AML-193 (cell line): ENCODE measurements at places on chromosomes 2 and 18.

DNA sequence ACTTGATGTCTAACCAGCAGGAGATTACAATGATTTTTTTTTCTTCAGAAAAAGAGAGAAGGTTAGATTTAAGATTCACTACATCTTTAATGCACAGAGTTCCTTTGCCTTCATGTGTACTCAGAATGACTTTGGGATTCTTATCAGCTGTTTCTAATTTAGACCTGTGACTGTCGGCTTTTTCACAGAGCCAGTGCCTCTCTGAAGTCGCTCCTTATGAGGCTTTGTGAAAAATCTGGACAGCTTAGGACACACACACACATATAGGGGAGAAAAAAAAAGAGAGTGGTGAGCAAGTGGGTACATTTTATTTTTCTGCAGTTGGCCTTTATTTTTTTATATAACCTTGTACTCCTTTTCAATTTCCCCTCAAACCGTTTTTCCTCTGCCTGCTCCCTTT lies 893.1 kb upstream of the CELF4 start:
- DNase-seq = no peak

GRCh38 chr2:234286118-234286598 lies 210.7 kb downstream of the ARL4C start:
- no peak for DNase-seq

DNA sequence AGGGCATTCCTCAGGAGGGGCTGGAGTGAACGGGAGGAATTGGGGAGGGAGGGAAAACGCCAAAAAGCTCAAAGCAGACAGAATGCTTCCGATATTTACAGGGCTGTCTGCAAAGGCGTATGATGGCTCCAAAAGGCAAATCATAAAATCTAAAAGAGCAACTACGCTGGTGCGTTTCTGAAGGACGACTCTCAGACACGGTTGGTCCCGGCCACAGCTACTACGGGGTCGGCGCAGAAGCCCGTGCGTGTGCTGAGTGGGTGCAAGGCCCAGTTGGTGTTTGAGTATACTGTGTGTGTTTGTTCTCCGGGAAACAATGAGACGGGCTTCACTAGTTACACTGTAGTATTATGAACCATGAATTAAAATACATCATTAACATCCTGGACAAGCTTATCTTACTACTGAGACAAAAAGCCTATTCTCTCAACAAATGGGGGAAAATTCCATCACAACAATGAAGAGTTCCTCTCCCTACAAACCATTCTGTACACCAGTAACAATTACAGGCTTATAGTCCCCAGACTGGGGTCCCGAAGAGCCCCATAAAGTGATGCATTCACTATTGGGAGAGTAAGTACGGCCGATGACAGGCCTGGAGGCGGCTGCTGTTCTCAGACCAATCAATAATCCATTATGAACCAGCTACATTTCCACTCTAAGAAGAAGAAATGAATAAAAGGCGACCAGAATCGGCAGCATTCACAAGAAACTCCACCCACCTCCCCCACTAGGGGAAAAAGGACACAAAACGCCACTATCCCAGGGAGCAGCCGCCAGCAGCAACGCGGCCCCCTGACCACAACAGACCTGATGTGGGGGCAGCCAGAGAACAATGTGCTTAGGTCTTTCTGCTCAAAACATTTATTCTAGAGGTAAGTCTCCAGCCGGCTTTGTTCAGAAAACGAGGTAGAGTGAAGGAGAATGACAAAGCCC lies 43.4 kb downstream of the ZNF516 start:
- no peak for DNase-seq

DNA sequence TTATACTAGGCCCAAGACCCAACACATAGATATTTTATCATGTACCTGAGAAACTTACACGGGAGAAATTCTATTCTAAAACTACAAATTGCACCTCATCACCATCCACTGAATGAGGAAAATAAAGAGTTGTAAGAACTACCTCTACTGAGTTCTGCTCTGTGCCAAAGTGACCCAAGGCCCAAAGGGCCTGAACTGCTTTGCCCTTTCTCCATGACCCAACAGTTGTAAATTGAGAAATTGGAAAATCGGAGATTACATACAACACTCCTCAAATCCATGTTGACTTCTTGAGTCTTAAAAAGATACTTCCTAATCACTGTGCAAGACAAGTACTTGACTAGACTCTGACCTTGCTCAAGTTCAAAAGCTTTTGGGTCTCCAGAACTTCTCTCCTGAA lies 8.8 kb downstream of the NR4A2 start:
- no peak for DNase-seq

- DNase-seq = no peak
Measured at GRCh38 chr2:43718530-43719124, 42.4 kb upstream of the C1GALT1C1L start.

GRCh38 chr2:98623657-98624056 lies 15.3 kb downstream of the UNC50 start:
- DNase-seq = peak; percentile 60

GRCh38 chr2:219314804-219315468 lies 5.7 kb upstream of the PTPRN start:
- no peak for DNase-seq

DNA sequence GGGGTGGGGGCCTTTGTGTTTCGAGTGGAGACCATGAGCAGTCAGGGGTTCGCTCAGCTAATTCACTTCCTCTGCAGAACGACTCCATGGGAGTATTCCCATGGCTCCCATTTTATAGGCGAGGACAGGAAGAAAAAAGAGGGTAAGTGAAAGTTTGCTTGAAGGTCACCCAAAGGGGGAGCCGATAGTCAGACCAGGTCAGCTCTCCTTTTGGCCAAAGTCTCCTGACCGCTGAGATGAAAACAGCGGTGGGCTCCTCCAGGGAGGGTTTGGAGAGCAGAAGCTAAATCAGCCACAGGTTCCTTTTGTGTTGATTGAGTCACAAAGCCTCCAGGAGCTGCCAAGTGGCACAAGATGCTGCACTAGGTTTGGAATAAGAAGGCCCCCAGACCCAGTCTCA lies 34.1 kb upstream of the CTAGE1 start:
- DNase-seq = no peak

DNA sequence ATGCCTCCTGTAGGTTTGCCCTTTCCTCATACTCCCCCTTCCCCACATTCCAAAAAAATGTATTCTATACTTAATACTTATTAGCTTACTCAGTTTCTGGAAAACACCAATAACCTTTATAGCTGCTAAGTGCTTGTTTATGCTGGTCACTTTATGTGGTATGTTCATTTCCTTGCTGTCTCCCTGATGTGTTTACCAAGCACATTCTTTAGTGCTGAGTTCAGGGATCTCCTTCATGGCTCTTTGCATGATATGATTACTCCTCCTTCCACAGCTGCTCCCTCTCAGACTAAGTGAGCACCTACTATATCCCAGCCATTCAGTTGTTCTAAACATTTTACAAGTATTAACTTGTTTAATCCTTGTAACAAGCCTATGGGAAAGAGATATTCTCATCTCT lies 698.3 kb upstream of the FANCL start:
- no peak for DNase-seq

DNA sequence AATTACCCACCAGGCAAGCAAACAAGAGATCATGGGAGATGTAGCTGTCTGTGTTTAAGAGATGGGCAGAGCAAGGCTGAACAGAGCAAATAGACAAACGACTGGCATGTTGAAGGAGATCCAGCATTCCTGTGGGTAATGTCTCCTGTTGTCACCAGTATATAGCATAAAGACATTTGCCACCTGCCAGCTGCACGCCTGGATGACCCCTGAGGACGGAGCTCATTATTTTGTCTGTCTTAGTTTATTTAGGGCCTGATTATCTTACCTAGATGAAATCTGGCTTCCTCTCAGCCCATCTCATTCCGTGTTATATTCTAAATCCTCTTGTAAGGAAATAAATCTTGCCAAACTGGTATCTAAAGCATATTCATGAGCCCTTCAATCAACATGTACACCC lies 510.3 kb upstream of the LINC00305 start:
- no peak for DNase-seq

- no peak for DNase-seq
Measured at GRCh38 chr2:34848132-34848531, 1249.0 kb upstream of the FAM98A start.

- peak; percentile 38 for DNase-seq
Measured at GRCh38 chr18:79680100-79680879, 687 bp downstream of the CTDP1 start.

DNA sequence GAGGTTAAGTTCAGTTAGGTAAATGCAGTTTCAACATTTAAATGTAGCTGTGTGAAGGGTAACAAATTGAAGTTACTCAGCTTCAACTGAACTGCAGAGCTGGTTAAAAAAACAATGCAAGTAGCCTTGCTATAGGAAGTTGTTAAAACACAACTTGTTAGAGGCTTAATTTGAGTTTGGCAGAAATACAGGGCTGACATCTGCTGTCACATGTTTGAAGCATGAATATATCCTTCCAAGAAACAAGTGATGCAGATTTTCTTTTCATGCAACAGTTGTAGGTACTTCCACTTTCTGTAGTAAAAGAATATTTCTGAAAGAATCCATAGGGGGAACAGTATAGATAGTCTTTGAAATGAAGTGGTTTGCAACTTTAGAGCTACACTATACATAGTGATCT lies 208.7 kb upstream of the RASGRP3 start:
- no peak for DNase-seq

DNA sequence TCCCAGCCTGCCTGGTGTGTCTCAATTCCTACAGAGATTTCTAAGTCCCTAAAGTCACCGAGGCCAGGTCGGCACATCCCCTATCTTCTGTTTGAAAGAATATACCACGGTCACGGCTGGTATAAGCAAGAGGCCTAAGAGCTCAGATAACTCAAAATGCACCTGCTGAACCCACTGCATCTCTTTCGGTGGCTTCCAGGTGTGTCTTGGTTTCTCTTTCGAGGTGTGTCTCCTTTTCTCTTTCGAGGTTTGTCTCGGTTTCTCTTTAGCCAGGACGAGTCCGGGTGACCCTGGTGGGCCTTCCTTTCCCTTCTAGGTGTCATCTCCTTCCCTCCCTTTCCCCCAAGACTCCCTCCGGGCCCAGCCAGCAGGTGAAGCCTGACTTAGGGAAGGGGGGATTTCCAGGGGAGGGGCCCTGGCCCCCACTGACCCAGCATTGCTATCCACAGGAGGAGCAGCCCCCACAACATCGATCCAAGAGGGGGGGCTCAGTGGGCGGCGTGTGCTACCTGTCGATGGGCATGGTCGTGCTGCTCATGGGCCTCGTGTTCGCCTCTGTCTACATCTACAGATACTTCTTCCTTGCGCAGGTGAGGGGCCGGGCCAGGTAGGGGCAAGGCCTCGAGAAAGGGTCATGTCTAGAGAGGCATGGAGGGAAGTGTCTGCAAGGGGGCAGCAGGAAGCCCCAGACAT lies 8.4 kb downstream of the ITM2C start:
- DNase-seq = no peak

DNA sequence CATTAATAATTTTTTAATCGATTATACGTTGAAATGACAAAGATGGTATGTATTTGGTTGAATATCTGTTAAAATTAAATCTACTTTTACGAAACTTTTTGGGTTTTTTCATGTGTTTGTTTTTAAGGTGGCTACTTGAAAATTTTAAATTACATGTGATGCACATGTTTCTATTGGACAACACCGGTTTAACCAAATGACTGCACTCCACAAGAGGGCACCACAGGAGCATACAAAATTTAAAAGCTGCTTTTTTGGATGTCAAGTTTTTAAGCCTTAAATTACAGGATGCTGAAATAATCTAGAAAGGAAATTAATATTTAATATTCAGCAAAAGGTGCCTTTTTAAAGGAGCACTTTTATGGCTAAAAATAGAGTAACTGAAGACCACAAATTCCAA lies 98.7 kb downstream of the ACVR1 start:
- peak; percentile 36 for DNase-seq

DNA sequence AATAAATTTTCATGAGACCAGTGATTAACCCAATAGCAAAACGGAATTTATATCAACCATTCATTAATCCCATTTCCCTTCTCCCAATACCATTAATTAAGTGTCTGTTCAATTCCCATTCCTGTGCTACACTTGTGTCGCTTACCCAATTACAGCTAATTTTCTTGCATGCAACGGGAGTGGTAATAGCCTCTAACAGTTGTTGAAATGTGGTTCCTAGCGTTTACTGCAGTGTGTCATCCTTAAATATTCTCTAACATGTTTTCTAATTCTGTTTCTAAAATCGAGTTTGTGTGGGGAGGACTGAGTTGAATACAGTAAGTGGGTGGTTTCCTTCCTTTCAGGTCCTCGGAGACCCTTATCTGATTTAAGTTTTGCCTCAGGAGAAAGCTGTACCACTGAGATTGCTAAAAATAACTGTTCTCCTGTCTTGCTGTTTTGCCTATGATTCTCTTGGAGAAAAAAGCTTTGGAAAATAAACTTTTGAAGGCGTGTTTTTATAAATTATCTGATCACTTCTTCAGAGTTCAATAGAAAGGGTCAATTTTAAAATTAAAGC lies 59.3 kb upstream of the LRRTM1 start:
- DNase-seq = no peak

DNA sequence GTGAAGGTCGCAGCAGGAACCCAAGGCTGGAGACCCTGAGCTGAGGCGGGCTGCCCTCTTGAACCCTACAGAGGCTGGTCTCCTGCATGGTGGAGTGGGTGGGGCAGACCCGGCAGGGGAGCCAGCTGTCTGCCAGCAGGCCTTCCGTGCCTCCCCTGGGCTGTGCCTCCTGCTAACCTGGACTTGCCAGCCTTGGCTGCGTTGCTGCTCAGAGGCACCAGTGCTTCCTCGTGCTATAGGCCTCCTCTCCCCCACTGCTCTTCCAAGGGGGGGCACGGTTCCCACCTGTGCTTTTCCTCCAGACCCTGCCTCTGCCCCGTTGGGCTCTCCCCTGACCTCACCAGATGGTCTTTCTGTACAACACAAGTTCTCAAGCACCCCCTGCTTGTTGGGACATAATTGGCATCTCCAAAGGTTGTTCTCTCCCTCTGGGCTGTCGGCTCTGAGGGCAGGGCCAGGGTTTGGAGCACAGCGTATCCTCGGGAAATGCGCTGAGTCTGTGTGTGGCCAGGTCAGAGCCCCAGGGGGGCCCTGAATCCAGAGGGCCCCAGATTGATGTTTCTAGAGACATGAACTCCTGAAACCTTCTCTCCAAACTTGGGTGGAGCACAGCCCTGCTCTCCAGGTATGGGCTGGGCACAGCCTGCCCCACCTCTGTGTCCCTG lies 6.7 kb downstream of the ARHGEF4 start:
- DNase-seq = no peak

DNA sequence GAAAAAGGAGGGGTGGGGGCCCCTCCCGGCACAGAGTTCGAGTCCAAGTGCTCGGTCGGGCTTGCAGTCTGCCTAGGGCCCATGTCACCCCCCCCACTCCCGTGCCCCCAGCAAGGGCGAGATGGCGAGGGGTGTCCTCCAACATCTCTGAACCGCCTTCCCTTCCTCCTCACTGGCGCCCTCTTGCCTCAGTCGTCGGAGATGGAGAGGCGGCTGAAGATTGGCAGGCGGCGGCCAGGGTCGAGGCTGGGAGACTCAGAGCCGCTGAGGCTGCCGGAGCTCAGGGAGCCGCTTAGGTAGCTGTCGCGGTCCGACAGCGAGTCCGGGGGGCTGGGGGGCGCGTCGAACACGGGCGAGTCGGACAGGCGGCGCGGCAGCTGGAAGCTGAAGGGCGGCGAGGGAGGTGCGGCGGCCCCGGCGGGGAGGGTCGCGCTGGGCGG lies 2.3 kb downstream of the ZFP36L2 start:
- peak; percentile 47 for DNase-seq

DNA sequence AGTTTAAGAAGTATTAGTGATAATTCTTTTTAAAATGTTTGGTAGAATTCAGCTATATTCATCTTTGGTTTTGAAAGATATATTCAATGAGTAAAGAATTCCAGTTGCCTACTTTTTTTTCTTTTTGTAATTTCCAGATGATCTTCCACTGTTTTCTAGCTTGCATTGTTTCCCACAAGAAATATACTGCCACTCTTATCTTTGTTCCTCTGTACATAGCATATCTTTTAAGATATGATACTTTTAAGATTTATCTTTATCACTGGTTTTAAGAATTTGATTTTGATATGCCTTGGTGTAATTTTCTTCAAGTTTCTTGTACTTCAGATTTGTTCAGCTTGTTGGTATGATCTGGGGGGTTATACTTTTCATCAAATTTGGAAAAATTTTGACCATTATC lies 374.4 kb downstream of the PLCL1 start:
- DNase-seq = no peak
